Adrenal gland (tissue), 19 donors: ENCODE measurements at places on chromosomes 2 and 18. TPM values are rescaled to one million over a fixed set of nuclear protein-coding genes. Genes with fewer than 3 reads are reported as not detected.

SLC23A3 gene
- 0.84 TPM for polyA plus RNA-seq

RRM2 gene
- polyA plus RNA-seq: 7.5 TPM

C2orf78 gene
- polyA plus RNA-seq: 0.08 TPM

DSG4 gene
- not detected for polyA plus RNA-seq

RTKN gene
- 17.3 TPM for polyA plus RNA-seq
